Peyer's patch (tissue), 4 donors: ENCODE measurements at places on chromosomes 1 and 21. TPM values are rescaled to one million over a fixed set of nuclear protein-coding genes. Genes with fewer than 3 reads are reported as not detected.

- H3K27ac ChIP-seq, result no peak overlapping the region
- no peaks in the 10 kb centered on the region for H3K4me1 ChIP-seq
- H3K27me3 ChIP-seq, result no peaks in the 10 kb centered on the region
- H3K4me3 ChIP-seq, result no peak overlapping the region
- no peak for DNase-seq
Measured at GRCh38 chr1:68826836-68827235, 330.0 kb upstream of the DEPDC1 start.

The NBPF20 gene
- total RNA-seq, result 1.6 TPM

DNA sequence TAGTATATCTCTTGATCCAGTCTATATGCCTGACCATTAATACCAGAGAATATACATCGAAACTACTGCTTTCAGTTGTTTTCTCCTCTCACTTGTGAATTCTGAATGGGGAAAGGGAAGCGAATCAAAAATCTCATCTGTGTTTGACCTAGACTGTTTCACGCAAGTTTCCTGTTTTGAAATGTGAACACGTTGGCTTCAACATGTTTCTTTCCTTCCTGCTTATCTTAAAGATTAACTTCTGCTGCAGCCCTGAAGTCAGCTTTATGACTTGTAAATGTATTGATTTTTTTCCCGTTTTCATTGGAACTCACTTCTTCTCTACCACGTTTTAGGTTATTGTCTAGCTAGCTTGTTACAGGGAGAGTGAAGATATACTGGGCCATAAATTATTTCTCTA, 49.9 kb downstream of the SNX27 start:
- no peaks in the 10 kb centered on the region for H3K36me3 ChIP-seq
- H3K27ac ChIP-seq, result no peak overlapping the region
- no peaks in the 10 kb centered on the region for H3K4me1 ChIP-seq
- DNase-seq, result no peak
- no peaks in the 10 kb centered on the region for H3K27me3 ChIP-seq
- no peak overlapping the region for H3K4me3 ChIP-seq

The GPR25 gene
- total RNA-seq, result not detected

DNA sequence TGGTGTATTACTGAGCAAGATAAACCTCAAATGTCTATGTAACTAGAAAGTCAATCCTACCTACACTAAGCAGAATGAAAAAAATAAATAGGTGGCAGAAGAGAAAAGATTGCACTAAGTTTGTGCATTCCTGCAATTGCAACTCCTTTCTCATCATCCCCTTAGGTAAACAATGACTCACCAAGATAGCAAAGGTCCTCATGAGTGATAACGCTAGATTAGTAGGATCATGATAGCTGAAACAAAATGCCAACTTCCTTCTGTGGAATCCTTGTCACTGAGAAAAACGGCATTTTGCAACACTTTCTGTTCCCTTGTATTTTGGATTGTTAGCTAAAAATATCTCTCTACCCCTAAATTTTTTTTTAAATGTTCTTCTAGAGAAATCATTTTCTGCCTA, 20.0 kb upstream of the FCER1A start:
- H3K27me3 ChIP-seq, result no peaks in the 10 kb centered on the region
- H3K4me3 ChIP-seq, result no peak overlapping the region
- H3K36me3 ChIP-seq, result no peaks in the 10 kb centered on the region
- no peaks in the 10 kb centered on the region for H3K4me1 ChIP-seq

The BLZF1 gene
- total RNA-seq, result 18.6 TPM

GRCh38 chr1:204326771-204327300, 32.9 kb downstream of the PLEKHA6 start:
- no peak overlapping the region for H3K27ac ChIP-seq
- no peaks in the 10 kb centered on the region for H3K36me3 ChIP-seq
- H3K4me1 ChIP-seq, result peaks cover 3% of the 10 kb centered on the region
- H3K27me3 ChIP-seq, result no peaks in the 10 kb centered on the region
- H3K4me3 ChIP-seq, result no peak overlapping the region

DNA sequence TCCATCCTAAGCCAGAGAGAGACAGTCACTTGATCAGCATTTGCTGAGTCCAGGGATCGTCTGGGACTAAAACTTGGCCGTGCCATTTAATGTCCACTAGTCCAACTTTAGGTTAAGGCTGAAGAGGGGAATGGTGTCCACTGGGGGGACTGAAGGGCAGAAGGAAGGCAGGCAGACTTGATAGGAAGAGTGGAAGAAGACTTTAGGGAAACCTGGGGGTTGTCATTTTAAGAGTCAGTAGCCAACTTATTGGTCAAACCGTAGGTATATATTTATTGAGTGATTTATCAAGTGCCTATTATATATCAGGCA, 1.3 kb upstream of the LMOD1 start:
- peak overlapping the region; percentile 88 for H3K27ac ChIP-seq
- no peaks in the 10 kb centered on the region for H3K27me3 ChIP-seq
- H3K36me3 ChIP-seq, result no peaks in the 10 kb centered on the region
- no peaks in the 10 kb centered on the region for H3K4me1 ChIP-seq
- no peak for DNase-seq

DNA sequence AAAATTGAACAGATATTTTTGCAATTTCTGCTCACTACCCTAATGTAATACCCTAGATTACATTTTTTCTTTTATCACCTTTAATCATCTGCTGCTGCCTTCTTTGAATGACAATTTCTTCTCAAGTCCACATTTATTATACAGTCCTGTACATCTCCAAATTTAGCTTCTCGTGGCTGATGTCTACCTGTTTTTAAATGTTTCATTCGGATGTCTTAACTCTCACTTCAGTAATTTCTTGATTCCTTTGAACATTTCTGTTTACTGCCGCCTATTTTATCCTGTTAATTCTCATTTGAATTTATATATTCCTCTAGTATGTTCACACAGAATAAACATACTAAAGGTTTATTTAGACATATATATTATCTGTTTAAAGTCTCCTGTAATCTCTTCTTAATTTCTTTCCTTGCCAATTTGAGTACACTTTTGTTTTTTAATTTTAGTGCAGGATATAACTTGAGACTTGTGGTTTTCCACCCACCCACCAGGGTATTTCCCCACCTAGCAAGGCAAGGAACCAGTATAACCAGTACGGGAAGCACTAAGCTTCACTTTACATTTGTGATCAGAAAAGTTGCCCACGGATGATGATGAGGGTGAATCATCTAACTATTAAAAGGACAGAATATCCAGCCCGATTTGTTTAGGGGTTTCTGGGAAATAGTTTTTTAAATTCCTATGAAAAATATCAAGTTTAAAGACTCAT, 12.7 kb downstream of the INSL5 start:
- H3K4me1 ChIP-seq, result no peaks in the 10 kb centered on the region
- no peaks in the 10 kb centered on the region for H3K36me3 ChIP-seq
- no peak overlapping the region for H3K27ac ChIP-seq
- H3K4me3 ChIP-seq, result no peak overlapping the region
- DNase-seq, result no peak
- H3K27me3 ChIP-seq, result no peaks in the 10 kb centered on the region

DNA sequence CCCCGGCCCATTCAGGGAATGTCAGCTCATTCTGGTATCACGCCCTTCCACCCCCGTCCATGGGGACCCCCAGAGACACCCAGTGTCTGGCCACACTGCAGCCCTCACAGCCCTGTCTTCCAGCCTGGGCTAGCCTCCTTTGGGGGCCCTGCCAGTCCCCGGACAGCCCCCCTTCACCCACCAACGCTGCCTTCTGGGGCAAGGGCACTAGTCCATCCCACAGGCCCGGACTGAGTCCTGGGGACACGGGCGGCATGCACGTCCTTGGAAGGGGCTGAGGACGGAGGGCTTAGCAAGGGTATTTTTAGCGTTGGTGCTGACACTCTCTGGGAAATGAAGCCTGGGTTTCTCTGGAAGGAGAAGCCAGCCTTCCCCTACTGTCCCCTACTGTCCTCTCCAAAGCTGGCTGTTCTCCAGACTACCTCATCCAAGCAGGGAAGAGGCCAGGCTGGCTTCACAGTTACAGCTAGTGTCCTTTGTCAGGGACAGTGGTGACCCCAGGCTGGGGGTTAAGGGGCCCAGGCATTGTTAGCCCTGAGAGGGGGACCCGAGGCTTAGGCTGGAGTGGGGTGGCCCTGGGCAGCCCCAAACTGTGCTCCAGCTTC, 39.5 kb downstream of the COQ8A start:
- peak; percentile 40 for DNase-seq
- H3K36me3 ChIP-seq, result peaks cover 30% of the 10 kb centered on the region
- H3K4me1 ChIP-seq, result no peaks in the 10 kb centered on the region

- no peaks in the 10 kb centered on the region for H3K4me1 ChIP-seq
- H3K36me3 ChIP-seq, result peaks cover 14% of the 10 kb centered on the region
- H3K27me3 ChIP-seq, result no peaks in the 10 kb centered on the region
- DNase-seq, result no peak
Measured at GRCh38 chr1:68166348-68166747, 66.0 kb downstream of the WLS start.

DNA sequence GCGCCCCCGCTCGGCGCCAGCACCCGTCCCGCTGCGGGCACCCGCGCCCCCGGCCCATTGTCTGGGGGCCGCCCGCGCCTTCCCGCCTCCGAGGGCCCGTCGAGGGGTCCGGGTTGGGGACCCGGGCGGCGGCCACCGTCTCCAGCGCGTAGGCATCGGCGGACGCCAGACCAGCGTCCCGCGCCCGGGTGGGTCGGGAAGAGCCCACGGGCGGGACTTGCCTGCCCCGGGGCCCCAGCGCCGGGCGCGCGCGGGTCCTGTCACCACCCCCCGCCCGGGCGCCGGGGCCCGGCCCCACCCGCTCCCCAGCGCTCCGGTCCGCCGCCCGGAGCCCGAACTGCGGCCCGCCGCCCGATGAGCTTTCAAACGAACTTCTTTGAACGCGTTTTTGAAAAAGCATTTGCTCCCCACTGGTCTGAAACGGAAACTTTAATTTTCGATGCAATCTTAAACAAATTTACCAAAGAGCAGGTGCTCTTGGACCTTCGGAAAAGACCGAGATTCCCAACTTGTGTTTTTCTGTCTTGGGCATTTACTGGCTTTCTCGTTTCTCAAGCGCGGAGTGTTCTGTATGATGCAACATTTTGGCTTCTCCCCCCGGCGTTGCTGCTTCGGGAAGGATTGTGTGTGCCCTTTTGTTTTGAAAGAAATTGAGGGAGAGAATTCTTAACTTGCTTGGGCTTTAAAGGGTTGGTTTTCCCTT, 615 bp downstream of the CLIC4 start:
- DNase-seq, result peak; percentile 70
- H3K4me1 ChIP-seq, result no peaks in the 10 kb centered on the region
- no peaks in the 10 kb centered on the region for H3K36me3 ChIP-seq
- no peaks in the 10 kb centered on the region for H3K27me3 ChIP-seq
- H3K27ac ChIP-seq, result peak overlapping the region; percentile 94
- peak overlapping the region; percentile 70 for H3K4me3 ChIP-seq

The PRAMEF17 gene
- not detected for total RNA-seq

The ALX3 gene
- total RNA-seq, result not detected
